CD4-positive, alpha-beta memory T cell (primary cell): ENCODE measurements at places on chromosomes 4 and X. TPM values are rescaled to one million over a fixed set of nuclear protein-coding genes. Genes with fewer than 3 reads are reported as not detected.

Gene HMX1
- not detected for polyA plus RNA-seq

Gene CT83
- not detected for polyA plus RNA-seq

Gene TMEM271
- polyA plus RNA-seq = not detected

Gene SPANXD
- polyA plus RNA-seq = not detected

Gene USP27X
- polyA plus RNA-seq = 1.5 TPM

Gene CLTRN
- polyA plus RNA-seq = not detected

Gene NUDT10
- polyA plus RNA-seq = not detected

Gene SOX3
- polyA plus RNA-seq = not detected

Gene FAM114A1
- not detected for polyA plus RNA-seq

Gene PRRG1
- polyA plus RNA-seq = not detected

Gene BST1
- polyA plus RNA-seq = 0.53 TPM

Gene ARHGAP6
- not detected for polyA plus RNA-seq

Gene CCNA2
- polyA plus RNA-seq = not detected

Gene SMARCA1
- 0.16 TPM for polyA plus RNA-seq

Gene CDX4
- not detected for polyA plus RNA-seq

Gene MGARP
- 0.20 TPM for polyA plus RNA-seq

Gene HGFAC
- not detected for polyA plus RNA-seq

Gene TSPAN6
- polyA plus RNA-seq = 3.9 TPM

Gene CPE
- not detected for polyA plus RNA-seq

Gene MID2
- polyA plus RNA-seq = 11.4 TPM

Gene GLRA3
- polyA plus RNA-seq = not detected

Gene ADH1C
- polyA plus RNA-seq = not detected

Gene GPR173
- not detected for polyA plus RNA-seq

Gene PPP2R2C
- not detected for polyA plus RNA-seq

Gene MAGEA2
- polyA plus RNA-seq = not detected

Gene POLN
- 0.24 TPM for polyA plus RNA-seq

Gene ARX
- not detected for polyA plus RNA-seq

Gene RTL9
- polyA plus RNA-seq = not detected

Gene DCLK2
- polyA plus RNA-seq = not detected

Gene NEXMIF
- 0.50 TPM for polyA plus RNA-seq

Gene LUZP4
- polyA plus RNA-seq = not detected
